Activated naive CD4-positive, alpha-beta T cell (primary cell): ENCODE measurements at places on chromosomes 3 and 15.

GRCh38 chr3:42184651-42185443 lies 81.1 kb downstream of the CCK start:
- no peak for DNase-seq

DNA sequence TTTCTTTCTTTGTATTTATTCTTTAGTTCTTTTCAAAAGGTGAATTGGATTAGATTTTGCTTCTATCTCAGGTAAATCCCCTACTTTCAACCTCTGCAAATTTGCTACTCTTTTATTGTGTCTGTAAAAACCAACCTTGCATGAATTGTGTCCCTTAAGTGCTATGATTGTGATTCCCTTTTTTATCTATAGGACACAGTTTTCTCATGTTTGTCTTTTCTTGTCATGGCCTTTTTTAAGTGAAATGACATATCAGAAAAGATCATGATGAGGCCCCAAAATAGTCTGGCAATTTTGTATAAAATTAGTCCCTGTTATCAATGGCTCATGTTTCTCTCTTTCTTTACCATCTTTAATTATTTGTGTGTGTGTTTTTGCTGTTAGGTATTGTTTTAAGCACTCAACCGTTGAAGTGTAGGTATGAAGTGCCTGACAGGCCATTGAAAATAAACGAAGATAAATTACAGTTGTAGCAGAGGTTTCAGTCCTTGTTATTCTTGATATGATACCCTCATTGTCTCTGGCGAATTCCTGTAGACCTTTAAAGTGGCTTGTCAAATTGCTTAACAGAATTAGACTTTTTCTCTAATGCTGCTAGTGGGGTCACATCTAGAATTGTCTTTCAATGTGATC lies 184.3 kb downstream of the UBE2E2 start:
- no peak for DNase-seq

DNA sequence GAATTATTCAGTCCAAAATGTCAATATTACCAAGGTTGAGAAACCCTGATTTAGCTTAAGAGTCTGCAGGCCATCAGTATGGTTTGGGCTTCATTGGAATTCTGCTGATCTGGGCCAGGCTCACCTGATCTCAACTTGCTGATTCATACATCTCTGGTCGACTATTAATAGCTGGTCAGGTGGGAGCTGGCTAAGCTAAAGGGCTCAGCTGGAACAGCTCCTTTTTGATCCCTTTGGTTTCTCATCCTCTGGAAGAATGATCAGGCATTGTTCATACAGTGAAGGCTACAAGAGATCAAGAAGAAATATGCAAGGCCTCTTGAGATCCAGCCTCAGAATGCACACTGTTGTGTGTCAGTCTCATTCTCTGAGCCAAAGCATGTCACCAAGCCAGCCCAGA lies 123.3 kb upstream of the MME start:
- DNase-seq: no peak

- DNase-seq: no peak
Observed at GRCh38 chr3:82163907-82164520, 402.6 kb upstream of the GBE1 start.

GRCh38 chr15:32683906-32684584 lies 33.8 kb upstream of the GREM1 start:
- no peak for DNase-seq

DNA sequence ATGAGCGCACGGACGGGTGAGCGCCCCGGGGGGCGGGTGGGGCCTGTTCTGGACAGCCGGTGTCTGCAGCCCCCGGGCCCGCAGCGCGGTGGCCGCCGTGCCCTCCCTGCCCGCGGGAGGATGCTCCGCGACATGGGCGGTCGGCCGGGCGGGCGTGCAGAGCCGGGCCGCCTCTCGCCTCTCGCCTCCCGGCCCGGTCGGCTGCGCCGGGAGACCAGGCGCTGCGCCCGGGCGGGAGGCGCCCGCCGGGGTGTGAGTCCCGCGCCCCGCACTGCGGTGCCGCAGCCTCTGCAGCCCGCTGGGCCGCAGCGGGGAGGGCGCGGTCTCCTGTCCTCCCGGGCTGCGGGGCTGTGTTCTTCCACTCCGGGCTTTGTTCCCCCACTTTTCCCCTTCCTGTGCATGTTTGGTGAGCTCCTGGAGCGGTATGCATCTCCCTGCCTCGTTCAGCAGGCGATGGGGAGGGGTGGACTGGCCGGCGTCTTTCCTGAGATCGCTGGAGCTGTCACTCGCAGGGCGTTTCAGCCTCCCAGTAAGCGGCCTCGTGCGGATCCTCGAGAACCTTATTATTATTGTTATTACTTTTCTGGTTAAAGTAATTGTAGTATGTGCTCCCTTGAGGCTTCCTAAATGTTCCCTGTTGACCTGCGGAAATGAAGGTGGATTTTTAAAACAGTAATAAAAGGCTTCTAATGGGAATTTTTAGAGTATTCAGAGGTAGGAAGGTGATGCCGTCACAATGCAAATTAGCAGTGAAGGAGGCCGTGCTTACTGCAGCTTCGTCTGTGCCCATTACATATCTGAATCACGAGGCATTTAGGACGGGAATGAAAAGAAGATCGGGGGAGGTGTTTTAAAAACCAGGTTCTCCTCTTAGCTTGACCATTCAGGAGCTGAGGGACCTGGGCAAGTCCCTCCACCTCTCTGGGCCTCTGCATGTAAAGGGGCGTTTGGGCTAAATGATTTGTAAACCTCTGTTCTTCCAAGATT lies 593 bp downstream of the TMOD2 start:
- no peak for DNase-seq

- DNase-seq: no peak
Observed at GRCh38 chr3:126119008-126119675, 35.2 kb upstream of the SLC41A3 start.

- no peak for DNase-seq
Observed at GRCh38 chr15:51281368-51281967, 56.9 kb downstream of the CYP19A1 start.

DNA sequence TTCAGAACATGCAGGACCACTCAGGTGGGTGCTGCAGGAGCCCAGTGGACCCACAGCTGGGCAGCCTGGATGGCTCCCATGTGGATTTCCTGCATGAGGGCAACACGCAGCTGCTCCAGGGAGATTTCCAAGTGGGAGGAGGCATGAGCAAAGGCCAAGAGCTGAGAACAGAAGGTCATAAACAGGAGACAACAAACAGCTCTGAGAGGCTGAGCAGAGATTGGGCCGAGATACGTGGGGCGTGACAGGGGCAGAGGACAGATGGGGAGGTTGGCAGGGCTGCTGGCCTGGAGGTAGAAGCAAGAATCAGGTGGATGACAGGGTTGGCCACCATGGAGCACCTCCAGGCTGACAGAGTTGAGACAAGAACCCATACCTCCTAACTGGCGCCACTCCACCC lies 2.9 kb downstream of the PHGR1 start:
- DNase-seq: no peak

DNA sequence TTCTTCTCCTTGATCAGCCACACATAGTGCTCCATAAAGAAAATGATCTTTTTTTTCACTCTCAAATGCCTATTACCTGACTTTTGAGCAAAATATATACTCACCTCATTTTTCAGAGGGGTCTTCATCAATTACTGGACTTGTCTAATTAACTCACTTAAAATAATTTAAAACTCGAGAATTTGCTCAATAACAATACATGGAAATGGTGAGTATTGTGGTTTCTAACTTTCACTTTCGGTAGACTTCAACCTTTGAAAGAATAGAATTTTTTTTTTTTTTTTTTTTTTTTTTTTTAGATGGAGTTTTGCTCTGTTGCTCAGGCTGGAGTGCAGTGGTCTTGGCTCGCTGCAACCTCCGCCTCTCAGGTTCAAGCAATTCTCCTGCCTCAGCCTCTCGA lies 17.7 kb upstream of the EPHB1 start:
- no peak for DNase-seq

GRCh38 chr3:161221806-161222600 lies 892 bp downstream of the NMD3 start:
- no peak for DNase-seq

GRCh38 chr3:56858331-56858730 lies 56.6 kb upstream of the ARHGEF3 start:
- no peak for DNase-seq

DNA sequence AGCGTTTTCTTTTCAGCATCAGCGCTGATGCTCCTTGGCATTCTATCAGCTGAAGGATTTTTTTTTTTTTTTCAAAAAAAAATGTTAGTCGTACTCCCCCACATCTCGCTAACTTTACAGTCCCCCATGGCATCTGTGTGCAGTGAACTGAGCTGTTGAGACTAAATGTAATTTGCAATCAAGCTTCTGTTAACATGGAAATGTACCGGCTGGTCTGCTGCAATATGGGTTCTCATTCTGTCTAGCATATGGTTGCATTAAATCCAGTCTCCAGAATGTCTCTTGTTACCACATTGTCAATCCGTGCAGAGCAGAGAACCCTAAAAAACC lies 32.2 kb upstream of the TPRG1 start:
- DNase-seq: no peak

DNA sequence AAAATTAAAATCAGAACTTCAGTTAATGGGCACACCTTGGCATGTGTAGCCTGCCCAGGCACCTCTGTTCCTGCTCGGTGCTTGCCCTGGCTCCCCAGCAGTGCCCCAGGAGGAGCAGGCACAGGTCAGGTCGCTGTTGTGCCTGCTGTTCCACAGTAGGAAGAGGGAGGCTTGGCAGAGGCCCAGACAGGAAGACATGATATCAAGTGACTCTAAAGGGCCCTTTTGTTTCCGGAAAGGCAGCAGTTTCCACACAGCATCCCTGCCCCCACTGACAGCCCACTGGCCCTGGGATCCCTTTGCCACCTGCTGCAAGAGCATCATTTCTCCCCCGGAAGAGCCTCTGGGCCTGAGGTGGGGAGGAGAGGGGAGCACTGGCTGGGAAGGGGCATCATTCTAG lies 40.5 kb upstream of the HES1 start:
- DNase-seq: no peak

GRCh38 chr3:142987080-142987700 lies 14.2 kb upstream of the U2SURP start:
- DNase-seq: no peak

DNA sequence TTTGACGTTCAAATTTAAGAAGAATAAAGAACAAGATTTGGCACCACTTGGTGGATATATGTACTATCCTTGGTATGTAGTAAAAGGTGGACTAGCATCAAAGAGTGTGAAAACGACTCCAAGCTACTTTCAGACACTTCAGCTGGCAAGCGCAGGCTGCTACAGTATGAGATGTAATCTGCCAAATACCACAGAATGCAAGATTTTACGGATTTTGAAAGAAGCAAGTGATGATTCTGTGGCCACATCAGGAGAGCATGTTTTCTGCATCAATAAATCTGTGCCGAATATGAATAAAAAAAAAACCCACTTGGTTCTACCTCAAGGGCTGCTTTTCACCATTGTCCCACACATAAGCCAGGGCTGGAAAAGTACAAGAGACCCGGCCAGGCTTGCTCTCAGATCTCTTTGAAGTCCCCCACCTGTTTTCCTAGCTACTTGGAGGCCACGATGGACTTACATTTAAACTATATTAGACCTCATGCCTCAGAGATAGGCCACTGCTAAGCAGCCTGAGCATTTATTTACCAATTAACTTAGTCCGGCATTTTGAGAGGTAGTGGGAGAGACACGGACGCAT lies 37.4 kb downstream of the MYO1E start:
- no peak for DNase-seq

- peak; percentile 83 for DNase-seq
Observed at GRCh38 chr3:141231101-141231951, at the start of gene PXYLP1. Gene PXYLP1 (plus strand): TSS chr3:141231825. CDS start chr3:141260176, 28,351 bp downstream.

GRCh38 chr3:122004991-122005565 lies 17.0 kb downstream of the ILDR1 start:
- no peak for DNase-seq

GRCh38 chr3:158355623-158356588 lies 215.1 kb upstream of the MLF1 start:
- DNase-seq: no peak

DNA sequence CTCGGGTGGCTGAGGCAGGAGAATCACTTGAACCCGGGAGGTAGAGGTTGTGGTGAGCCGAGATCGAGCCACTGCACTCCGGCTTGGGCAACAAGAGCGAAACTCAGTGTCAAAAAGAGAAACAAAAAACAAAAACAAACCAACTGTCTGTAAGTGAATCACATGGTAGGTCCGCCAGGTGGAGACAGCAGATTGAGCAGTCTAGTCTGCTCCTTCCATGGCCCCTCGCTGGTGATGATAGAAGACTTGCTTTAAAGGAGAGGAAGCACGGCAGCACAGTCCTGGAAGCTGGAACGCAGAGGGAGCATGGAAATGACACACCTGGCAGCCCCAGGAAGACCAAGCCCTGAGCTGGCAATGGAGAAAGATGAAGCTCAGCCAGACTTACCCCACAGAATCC lies 31.4 kb upstream of the MGLL start:
- DNase-seq: no peak

DNA sequence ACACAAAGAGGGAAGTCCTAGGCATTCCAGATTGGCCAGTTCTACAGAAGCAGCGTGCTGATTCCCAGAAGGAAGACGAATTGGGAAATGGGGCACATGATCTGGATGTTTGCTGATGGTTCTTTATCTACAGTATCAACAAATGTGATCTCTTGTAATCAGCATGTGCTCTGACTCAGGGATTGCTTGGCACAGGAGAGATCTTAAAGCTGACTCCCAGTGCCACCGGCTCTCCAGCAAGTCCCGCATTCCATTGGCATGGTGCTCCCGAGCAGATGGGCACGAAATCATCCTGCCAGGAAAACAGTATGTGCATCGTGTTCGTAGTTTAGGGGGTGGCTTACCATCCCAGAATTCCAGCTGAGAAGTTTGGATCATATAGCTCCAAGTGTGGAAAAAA lies 259.9 kb upstream of the NR2F2 start:
- DNase-seq: no peak

DNA sequence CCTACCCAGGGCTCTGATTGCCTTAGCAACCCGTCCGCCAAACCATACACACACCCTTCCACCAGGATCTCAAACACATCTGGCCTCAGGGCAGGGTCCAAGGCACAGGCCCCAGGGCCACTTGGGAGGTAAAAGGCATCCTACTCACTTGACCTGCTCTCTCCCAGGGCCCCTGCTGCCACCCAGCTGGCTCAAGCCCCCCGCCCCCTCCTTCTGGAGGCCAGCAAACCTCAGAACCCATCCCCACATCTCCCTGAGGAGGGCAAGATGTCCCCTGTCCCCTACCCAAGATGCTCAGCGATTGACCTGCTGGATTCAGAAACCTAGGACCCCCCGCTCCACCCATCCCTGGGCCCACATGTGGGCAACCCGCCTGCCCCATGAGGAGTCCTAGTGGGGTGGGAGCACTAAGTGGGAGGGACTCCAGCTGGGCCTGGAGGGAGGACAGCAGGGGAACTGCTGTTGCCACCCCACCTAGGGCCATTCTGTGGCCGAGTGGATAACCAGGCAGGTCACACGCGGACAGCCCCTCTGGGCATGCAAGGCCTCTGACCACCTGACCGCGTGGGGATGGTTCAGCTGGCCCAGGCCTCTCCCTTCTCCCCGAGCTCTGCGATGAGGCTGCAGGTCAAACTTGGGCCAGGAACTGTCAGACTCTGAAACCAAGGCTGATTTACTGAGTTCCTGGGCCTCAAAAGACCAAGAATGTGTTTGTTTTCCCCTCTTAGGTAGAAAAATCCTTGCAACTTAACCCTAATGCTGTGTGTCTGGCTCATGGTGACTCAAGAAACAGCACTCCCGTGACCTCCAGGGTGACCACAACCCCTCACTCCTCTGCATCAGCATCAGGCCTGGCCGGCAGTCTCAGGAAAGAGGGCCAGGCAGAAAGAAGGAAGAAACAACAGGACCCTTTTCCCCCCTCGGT lies 4.2 kb downstream of the MFGE8 start:
- no peak for DNase-seq

GRCh38 chr15:65952391-65953053 lies 83.2 kb downstream of the RAB11A start:
- DNase-seq: no peak
